Glutamatergic neuron (in vitro differentiated cells): ENCODE measurements at places on chromosomes 6 and 20. TPM values are rescaled to one million over a fixed set of nuclear protein-coding genes. Genes with fewer than 3 reads are reported as not detected.

The HUS1B gene
- 1.1 TPM for total RNA-seq

GRCh38 chr6:1415416-1416063 is 26.2 kb downstream of the FOXF2 start:
- no peak for DNase-seq
- no peak overlapping the region for H3K4me3 ChIP-seq
- H3K27me3 ChIP-seq: peaks cover 4% of the 10 kb centered on the region
- no peaks in the 10 kb centered on the region for H3K4me1 ChIP-seq

DNA sequence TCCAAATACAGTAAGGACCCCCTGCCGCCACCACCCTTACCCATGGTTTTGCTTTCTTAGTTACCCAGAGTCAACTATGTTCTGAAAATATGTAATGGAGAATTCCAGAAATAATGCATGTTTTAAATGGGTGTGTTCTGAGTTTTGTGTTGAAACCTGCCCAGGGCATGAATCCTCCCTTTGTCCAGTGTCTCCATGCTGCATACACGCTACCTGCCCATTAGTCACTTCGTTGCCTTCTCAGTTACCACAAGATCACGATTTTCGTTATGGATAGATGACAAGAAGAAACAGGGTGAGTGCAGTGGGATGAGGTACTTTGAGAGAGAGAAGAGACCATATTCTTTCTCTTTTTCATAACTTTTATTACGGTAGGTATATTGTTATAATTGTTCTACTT is 10.6 kb downstream of the FARS2 start:
- peaks cover 21% of the 10 kb centered on the region for H3K4me1 ChIP-seq
- no peaks in the 10 kb centered on the region for H3K27me3 ChIP-seq
- no peaks in the 10 kb centered on the region for H3K36me3 ChIP-seq
- no peak overlapping the region for H3K27ac ChIP-seq
- no peak overlapping the region for H3K4me3 ChIP-seq

DNA sequence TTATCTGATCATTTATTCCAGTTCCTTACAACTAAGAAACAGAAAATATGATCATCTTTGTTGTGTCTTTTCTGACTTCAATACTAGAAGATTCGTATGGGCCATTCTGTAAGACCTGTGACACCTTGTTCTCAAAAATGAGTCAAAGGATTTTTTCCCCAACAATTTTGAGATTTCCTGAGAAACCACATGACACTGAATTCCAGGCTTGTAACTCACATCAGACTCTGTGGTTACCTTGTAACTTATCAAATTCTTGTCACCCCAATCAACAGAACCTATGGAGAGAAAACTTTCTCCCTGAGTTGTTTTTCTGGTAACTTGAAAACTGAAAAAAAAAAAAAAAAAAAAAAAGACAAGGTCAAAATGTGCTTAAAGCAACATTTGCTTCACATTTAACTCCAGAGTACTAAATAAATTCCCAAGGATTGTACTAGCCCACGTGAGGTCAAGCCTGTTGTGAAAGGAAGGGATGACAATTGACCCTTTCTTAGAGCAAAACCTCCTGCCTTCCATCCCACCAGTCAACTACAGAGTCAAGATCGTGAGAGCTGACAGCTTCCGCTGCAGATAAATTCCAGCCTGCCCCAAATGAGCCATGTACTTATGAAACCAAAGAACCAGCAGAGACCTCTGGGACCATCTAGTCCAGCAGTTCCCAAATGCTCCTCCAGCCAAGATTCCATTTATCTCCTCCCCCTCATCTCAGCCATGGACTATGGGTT is 140.3 kb downstream of the TBX18 start:
- no peaks in the 10 kb centered on the region for H3K4me1 ChIP-seq
- no peak overlapping the region for H3K4me3 ChIP-seq
- no peak for DNase-seq
